ENCODE measurements at places on chromosomes 16 and 17.

DNA sequence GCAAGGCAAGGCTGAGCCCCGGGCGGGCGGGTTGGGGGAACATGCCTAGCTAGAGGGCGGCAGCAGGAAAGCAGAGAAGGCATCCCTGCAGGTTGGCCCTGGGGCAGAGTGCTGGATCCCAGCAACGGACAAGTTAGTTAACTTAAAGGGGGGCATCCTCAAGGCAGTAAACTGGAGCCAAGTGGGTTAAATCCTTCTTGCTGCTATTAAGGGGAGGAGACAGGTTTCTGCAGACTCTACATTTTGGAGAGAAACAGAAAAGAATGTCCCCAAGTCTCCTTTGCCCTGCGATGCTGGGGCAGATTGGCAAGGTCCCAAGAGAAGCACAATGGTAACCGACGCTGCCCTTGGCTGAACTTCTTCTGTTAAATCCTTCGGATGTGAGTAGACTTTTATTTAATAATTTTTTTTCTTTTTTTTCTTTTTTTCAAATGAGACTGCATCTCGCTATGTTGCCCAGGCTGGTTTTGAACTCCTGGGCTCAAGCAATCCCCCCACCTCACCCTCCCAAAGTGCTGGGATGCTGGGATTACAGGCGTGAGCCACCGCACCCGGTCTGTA, 14.0 kb downstream of the ATP5PD start:
- no peak for DNase-seq

DNA sequence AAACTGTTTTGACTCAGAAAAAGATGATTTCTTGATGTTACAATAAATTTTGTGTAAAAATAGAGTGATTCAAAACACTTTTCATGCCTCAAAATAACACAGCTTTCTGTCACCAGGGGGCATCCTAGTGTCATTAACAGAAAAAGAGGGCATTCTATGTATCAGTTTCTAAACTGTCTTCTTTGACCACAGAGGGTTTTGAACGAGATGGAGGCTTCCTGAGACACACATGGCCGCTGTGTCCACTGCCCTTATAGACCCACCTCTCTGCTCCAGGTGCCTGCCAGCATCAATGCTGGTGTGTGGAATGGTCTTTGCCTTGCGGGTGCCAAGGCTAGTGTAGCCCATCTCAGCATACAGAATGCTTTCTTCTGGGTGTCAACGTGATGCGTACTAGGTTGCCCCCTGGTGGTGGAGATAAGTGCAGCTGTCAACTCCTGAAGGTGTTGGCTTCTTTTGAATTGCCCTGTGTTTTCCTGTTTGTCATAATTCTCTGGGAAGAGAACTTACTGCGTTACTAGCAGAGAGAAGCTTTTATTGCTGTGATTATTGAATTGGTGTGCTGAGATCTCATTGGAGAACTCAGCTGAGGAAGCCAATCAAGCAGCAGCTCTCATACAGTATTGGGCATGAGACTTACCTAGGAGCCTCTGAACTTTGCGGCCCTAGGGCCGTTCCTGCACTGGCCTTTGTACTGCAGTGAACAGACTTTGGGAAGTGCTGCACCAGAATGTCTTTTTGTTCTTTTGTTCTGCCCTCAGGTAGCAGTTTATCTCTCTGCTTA, 38.6 kb downstream of the USP10 start:
- peak; percentile 75 for DNase-seq

DNA sequence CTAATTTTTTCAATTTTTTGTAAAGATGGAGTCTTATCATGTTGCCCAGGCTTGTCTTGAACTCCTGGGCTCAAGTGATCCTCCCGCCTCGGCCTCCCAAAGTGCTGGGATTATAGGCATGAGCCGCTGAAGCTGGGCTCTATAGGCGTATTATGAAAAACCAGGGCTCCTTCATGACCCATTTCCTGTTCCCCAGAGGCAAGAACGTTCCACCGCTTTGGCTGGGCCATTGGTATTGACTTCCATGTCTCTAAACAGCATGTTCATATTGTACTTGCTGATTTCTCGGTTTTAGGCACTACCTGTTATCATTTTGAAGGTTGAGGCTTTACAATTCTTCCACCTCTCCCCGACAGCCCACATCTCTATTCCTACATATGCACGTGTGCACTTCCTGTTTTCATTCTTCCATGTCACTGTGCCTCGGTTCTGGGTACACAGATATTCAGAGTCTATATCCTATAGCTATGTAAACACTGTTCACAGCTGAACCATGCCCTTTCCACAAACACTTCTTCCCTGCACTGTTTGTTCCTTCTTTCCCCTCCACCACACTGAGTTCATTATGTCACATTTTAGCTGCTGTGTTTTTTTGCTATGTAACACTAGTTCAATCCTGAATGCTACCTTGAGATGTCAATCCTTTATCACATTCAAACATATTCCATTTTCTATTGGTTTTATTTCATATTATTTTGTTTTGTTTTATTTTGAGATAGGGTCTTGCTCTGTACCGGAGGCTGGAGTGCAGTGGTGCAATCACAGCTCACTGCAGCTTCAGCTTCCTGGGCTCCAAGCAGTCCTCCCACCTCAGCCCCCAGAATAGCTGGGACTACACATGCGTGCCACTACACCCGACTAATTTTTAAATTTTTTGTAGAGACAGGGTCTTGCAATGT, 16.8 kb upstream of the MAPK3 start:
- no peak for DNase-seq

DNA sequence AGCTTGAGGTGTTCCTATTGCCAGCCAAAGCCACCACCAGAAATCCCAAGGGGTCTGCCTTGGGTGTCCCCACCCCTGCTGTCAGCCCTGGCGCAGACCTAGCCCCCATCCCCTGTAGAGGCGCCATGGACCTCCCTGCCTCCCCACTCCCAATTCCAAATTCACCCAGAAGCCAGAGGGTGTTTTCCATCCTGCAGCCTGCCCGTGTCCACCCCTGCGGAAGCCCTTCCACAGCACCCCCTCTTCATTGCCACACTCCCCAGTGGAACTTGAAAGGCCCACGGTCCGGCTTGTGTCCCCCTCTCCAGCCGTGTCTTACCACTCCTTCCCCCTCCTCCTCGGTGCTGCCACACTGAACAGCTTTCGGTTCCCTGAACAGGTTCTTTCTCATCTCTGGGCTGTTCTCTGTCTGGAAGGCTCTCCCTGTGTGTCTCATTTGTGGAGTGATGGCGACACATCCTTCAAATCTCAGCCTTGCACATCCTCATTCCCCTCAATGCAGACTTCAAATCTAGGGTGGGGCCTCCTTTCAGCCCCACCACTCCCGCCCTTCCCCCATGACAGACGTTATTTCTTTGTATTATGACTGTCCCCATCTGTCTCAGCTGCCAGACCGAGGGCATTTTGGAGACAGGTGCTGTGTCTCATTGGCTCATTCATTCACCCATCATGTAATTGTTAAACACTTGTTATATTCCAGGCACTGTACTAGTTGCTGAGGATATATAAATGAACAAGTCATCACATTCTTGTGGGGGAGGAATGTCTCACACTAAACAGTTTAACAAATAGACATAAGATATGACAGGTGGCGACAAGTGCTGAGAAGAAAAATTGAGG, 36.3 kb downstream of the ADGRG5 start:
- peak; percentile 19 for DNase-seq

DNA sequence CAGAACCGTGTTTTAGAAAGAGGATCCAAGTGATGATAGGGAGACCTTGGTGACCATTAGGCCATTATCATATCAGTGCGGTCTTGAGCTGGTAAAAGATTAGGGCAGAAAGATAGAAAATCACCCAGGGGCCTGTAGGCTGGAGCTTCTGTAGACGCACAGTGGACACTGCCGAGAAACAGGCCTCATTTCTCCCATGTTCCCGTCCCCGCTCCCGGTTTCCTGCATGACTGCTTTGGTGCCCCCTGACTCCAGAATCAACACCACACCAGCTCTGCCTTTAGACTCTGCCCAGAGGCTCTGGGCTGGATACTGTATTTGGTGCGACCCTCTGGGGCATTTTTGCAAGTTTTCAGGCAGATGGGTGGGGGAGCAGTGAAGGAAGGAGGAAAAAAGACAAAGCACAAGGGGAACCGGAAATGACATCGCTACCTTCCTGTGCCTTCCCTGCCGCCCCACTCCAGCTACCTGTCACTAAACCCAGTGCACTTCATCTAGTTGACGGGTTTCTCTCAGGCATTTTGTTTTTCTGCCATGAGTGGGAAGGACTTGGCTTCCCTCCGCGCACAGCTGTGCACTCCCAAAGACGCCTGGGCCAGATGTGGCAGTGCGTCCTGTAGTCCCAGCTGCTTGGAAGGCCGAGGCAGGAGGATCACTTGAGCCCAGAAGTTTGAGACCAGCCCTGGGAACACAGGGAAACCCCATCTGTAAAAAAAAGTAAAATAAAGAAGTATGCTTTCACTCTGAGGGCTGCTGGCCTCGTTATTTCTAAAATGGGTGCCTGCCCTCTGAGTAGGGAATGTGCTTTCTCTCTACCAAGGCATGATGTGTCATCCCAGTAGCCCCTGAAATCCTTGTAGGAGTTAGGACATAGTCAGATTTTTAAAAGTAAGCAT, 214.1 kb downstream of the RPTOR start:
- no peak for DNase-seq

DNA sequence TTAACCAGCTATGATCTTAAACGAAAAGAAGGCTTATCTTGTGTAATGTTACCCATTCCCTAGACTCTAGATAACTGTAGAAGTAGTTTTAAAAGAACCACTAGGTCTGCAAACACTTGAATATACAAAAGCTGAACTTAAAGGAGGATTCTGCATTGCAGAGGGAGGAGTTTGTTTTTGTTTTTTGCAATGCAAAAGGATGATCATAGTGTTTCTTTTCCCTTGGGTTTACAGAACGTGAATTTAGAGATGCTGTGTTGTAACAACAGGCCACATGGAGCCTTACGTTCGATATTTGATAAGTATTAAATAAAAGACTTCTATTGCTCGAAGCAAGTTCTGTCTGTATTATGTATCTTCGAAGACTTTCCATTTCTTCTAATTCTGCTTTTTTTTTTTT, 77.6 kb downstream of the CHD9 start:
- no peak for DNase-seq
